SW 1271 (cell line): ENCODE measurements at places on chromosomes 2 and 18.
A peak's percentile ranks its signal among the peaks of the same experiment; 100 is the strongest.

DNA sequence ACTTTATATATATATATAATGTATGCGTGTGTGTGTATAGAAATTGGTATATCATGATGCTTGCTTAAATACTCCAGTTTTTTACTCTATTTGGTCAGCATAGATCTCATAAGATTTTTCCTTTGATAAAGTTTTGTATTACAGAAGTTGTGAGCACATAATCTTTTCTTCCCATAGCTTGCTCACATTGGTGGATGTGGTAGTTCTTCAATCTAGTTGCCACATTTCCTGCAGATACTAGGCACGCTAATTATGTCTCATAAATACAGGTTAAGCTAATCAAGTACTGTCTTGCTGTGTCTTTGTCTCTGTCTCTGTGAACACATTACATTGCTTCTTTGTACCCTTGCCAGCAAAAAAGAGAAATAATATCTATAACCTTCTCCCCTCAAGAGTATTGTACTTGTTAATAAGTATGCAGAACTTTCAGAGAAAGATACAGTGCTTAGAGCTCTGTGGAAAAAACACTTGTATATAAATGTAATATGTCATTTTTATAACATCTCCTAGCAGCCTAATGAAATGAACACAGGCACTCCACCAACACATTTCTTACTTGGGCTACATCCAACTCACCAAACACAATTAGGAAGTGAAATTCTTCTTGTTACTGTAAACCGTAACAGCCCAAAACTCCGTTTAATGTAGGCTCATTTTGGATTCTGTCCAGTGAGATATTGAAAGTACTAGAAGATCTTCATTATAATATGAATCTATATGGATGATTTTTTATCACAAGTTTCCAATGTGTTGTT lies 306.7 kb upstream of the SLC8A1 start:
- no peak for DNase-seq

DNA sequence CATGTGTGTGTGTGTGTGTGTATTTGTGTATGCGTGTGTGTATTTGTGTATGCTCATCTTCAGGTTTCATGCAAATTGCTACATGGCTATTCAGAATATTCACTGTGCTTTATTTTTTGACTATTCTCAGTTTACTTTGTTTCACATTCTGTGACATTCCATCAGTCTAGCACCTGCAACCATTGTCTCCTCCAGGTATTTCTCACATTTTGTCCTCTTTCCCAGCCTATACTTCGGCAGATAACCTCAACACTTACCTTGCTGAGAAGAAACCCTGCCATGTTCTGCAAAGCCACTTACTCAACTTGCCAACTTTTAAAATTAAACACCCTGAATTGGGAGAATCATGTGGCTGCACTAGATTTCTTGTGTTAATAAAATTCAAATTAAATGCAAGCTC lies 135.4 kb upstream of the REG3A start:
- no peak for DNase-seq

DNA sequence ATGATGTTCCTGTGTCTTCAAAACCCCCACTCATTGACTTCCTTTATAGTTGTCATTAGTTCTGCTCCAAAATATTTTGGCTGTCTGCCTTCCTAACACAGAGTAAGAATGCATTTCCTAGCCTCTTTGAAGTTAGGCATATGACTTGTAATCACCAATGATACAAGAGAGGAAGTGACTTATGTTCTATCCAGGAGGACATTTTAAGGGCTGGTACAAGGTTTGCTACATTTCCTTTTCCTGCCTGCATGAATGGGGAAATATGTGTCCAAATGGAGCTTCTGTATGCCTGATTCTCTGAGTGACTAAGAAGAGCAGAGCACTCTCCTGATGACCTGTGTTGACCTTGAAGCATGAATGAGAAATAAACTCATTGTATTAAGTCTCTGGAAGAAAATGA lies 115.1 kb downstream of the PLCL1 start:
- DNase-seq: no peak

DNA sequence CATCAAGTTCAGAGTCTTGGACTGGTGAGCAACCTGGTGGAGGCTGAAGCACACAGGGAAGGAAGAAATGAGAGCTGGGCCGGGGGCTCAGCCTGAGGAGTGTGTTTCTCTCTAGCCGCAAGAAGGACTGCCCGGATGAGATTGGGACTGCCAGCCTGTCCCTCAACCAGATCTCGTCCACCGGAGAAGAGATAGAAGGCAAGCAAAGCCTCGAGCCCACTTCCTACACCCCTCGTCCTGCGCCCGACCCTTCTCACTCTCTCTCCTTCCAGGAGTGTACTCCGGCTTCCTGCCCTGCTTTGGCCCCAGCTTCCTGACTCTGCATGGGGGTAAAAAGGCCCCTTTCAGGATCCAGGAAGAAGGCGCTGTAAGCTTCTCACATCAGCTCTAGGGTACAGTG lies 26.2 kb downstream of the FER1L5 start:
- DNase-seq: no peak

DNA sequence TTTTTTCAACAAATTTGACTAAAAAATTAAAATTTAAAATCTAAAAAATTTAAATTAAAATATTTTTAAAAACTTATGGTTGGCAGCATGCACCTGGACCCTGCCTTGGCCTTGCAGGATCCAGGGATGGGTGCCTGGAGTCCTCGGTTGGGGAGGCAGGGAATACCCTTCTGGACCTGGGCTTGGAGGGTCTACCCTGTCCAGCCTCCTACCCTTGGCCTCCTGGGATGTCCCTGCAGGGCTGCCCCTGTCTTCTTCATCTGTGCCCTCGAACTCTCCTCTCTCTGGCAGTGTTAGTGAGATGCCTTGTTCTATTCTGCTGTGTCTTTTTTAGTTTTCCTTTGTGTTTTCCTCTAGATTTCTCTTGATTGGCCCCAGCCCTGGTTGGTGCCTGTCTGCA lies 68.9 kb upstream of the HAAO start:
- DNase-seq: no peak

- DNase-seq: no peak
These were observed 155.3 kb upstream of the NABP1 start for GRCh38 chr2:191522478-191523120.

DNA sequence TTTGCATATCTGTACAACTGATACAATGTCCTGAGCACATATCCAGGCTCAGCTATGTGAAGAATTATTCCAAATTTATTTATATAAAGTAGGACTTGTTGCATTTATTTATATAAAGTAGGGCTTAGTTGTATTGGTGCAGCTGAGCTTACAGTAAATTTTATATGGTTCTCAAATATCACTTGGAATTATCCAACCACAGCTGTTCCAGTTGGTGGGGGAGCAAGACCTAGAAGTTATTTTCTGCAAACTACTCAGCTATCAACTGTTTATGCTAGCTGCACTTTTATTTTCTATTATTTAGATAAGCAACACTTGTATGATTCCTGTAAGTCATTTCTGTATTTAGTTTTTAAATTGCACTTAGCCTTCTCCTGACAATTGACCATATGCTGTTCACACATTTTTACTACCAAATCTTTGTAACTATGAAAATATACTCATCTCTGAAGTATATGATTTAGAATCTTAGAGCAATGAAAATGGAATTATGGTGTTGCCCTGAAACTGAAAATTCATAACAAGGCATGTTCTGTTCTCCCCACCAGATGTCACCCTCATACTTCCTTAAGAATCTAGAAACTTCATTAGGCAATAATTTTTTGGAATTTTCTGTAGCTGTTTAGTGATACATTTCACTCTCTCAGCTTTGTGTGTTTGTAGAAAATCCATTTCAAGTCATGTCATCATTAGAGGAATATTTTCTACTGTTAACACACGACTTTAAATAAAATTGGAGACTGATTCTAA lies 157.0 kb upstream of the CBLN2 start:
- peak; percentile 24 for DNase-seq

DNA sequence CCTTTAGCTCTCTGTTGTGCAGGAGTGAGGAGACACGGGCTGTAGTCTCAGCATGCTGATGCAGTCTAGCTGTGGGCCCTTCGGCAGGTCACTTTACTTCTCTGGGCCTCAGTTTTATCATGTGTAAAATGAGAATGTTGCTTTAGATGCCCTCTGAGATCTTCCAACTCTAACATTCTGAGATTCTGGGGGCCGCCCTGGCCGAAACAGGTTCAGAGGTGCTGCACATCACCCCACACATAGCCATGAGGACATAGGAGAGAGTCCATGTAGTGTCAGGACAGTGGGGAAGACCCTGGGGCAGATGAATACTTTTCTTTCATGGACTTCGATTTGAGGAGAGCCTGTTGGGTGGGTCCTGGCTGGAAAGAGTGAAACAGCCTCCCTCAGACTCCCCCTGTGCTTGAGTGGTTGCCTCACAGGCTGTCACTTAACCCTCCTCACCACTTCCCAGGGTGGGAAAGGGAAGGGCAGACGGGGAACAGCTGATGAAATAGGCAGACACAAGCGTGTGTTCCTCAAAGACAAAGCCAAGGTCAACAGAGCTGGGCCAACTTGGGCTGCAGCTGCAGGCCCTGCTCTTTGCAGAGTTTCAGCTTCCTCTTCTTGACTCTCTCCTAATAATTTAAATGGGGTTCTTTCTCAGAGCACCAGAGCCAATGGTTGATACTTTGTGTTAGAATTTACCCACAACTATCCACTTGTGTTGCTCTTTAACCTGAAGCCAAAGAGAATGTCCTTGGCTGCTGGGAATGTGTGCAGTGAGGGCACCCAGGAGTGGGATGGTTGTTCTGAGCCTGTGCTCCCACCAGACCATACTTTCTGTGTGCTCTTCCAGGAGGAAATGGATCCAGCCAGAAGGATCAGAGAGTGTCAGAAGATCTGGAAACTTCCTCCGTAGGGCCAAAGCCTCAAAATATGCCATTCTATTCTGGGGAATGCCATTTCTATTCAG lies 14.7 kb upstream of the MRPL33 start:
- no peak for DNase-seq

DNA sequence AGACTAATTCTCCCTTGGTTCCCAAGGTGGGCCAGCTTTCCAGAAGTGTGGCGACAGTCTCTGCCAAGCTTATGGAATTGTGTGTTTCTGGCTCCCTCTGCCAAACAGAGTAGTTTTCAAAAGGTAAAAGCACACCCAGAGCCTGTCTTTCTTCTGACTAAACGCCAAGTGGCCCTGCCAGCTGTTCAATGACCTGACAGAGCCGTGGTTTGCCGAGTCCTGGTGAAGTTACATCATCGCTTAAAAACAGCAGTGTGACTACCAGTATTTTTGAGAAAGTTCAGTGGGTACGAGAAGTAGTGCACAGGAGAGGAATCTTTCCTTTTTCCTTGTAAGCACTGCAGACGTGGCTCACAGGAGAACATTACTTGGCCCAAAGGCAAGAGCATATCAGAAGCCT lies 1.9 kb downstream of the PER2 start:
- no peak for DNase-seq

DNA sequence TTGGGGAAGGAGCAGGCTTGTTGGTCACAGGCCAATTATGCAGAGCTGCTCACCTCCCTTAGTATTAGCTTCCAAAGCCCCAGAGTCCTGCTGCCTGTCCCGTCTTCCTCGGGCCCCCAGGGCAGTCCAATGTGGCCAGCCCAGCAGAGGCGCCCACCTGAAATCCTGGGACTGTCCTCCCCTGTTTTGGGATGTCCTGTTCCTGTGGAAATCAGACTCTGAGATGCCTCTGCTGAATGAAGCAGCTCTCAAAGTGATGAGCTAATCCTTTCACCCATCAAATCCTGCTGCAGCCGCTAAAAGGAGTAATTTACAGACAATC lies 105.3 kb downstream of the CABLES1 start:
- DNase-seq: no peak

DNA sequence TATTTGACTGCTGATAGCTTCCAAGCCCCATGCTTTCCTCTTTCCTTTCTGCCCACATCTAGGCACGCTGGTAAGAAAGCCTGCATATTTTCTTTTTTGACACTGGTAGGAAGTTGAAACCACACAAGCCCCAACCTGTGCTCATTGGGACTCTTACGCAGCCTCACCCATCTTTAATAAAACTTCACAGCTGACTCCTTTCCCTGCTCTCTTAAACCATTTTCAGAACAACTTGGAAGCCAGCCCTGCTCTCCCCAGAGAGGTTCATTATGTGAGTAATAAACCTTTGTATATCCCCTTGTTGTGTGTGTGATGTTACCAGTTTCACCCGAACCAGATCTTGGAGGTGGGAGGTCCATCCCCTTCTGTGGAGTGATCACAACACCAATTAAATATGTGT lies 268.4 kb downstream of the GPD2 start:
- DNase-seq: no peak

GRCh38 chr18:59870623-59871130 lies 29.1 kb upstream of the PMAIP1 start:
- no peak for DNase-seq

DNA sequence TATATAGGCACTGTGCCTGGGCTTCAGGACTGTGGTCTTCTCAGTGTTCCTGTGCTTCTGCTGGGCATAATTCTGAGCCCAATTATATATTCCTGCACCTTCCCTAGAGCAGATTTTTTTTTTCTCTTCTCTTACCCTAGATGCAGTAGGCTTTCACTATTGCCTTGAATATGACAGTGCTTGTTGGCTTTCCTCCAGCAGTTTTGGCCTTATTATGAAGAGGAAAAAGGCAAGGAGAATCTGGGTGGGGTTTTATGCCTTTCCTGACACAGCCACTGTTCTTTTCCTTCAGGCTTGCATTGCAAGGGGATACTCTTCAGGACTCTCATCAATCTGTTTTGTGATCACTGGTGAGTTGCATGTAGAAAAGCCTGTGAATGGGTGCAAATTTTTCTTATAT lies 221.9 kb upstream of the CELF4 start:
- DNase-seq: no peak

GRCh38 chr2:100222844-100223243 lies 80.5 kb upstream of the AFF3 start:
- DNase-seq: no peak

- no peak for DNase-seq
These were observed 7.4 kb downstream of the XPO1 start for GRCh38 chr2:61530749-61531148.

- DNase-seq: no peak
These were observed 4.4 kb upstream of the KLHL23 start for GRCh38 chr2:169729274-169729605.

GRCh38 chr2:96895746-96896651 lies 26.1 kb upstream of the SEMA4C start:
- DNase-seq: no peak

DNA sequence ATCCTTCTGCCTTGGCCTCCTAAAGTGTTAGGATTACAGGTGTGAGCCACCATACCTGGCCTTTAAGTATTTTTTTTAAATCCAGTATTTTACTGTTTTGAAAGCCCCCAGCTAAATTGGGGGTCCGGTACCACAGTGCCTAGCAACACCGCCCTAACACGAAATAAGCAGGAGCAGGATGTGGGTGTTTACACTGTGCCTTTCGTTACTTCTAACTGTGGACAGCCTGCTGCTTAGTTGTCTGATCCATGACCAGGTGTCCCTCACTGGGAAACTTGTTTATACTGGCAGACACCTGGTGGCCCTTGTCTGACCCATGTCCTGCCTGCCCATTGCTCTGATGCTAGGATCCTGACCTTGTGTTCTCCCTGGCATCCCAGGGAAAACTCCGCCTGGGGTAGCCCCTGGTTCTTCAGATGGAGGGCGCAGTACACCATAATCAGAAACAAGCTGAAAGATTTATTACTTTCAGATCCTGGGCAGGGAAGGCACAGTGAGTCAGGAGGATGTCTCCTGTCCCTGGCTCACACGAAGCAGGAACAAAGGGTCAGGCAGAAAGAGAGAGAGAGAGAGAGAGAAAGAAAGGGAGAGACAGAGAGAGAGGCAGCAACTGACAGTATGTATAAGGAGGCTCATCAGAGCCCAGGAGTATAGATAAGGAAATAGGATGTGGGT lies 55.7 kb downstream of the NCAPH start:
- no peak for DNase-seq
